Caki2 (cell line): ENCODE measurements at places on chromosomes 2 and 18. TPM values are rescaled to one million over a fixed set of nuclear protein-coding genes. Genes with fewer than 3 reads are reported as not detected.

TUBA3E gene
- total RNA-seq: not detected in 2 replicates

FOXI3 gene
- not detected in 2 replicates for total RNA-seq

TIGD1 gene
- 1.6 and 2.2 TPM in 2 replicates for total RNA-seq

METTL8 gene
- total RNA-seq: 13.2 and 28.5 TPM in 2 replicates

PARD6G gene
- 1.2 and 1.3 TPM in 2 replicates for total RNA-seq

TACR1 gene
- not detected in 2 replicates for total RNA-seq

ASPRV1 gene
- 0.12 and 0.81 TPM in 2 replicates for total RNA-seq

POTEI gene
- not detected in 2 replicates for total RNA-seq

GNLY gene
- not detected in 2 replicates for total RNA-seq

RGPD5 gene
- total RNA-seq: 0.81 and 3.3 TPM in 2 replicates

GPR35 gene
- total RNA-seq: 1.5 TPM in 1 of 2 replicates, not detected in the other

CIB4 gene
- not detected in 2 replicates for total RNA-seq

RAB27B gene
- total RNA-seq: 0.49 and 1.5 TPM in 2 replicates

OTOS gene
- not detected in 2 replicates for total RNA-seq

RGPD8 gene
- 0.81 and 13.0 TPM in 2 replicates for total RNA-seq

C2orf80 gene
- not detected in 2 replicates for total RNA-seq

ABCG8 gene
- not detected in 2 replicates for total RNA-seq

TM4SF20 gene
- not detected in 2 replicates for total RNA-seq
